HFFc6 (cell line): ENCODE measurements at places on chromosomes 3 and 15. TPM values are rescaled to one million over a fixed set of nuclear protein-coding genes. Genes with fewer than 3 reads are reported as not detected.
A peak's percentile ranks its signal among the peaks of the same experiment; 100 is the strongest.

DNA sequence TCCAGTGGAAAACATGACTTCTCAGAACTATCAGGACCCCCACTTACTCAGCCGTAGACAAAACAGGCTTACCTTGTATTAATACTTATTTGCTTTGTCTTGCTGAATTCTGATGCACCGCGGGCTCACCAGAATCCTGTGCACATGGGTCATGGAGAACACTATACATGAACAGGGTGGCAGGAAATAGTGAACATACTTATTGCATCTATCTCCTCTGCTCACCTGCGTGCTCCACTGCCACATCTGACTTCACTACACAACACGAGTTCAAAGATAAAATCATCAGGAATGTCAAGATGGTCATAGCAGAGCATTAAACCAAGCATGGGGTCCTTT lies 10.7 kb upstream of the MAPK6 start:
- H3K4me3 ChIP-seq: no peak overlapping the region
- H3K27ac ChIP-seq: no peak overlapping the region
- H3K27me3 ChIP-seq: no peaks in the 10 kb centered on the region; the same call in none of the 2 replicates
- H3K36me3 ChIP-seq: no peaks in the 10 kb centered on the region
- no peak for DNase-seq

GRCh38 chr3:171770689-171771620 lies 39.3 kb downstream of the PLD1 start:
- no peaks in the 10 kb centered on the region for H3K27me3 ChIP-seq
- peak; percentile 70 for DNase-seq
- peak overlapping the region; percentile 95 for H3K4me3 ChIP-seq

DNA sequence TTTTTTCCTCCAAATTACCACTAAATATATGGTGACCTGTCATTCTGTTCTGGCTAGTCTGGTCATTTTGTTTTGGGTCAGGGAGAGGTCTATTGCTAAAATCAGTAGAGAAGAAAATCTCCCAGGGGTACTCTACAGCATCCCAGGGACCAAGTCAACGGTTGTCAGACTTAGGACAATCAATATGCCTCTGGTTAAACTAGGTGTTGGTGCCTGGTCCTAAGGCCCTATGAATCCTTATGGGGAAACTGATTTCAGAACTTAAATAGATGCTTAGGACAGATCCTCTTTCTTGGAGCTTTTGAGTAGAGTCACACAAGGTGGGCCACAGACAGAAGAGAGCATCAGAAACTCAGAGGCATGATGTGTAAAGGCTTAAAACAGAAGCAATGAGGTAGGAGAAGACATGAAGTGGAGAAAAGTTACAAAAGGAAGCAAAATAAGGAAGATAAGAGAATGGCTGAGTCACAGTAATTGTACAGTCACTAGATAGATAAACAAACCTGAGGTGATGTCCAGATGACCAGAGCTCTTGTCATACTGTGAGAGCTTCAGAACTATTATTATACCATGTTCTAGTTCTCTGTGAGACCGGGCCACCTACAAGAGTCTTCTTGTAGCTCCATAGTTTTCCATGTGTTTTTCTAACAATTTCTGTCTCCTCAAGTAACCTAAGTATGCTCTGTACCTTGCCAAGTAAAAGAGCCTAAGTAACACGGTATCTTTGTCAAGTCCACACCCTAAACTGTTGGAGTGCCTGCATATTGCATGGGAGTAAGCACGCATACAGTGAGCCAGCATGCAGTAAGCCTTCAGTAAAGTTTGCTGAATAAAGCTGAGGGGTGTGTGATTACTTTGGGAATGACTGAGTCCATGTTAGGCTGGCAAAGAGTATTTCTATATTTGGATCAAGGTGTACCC lies 44.6 kb upstream of the LEKR1 start:
- no peaks in the 10 kb centered on the region for H3K27me3 ChIP-seq
- H3K27ac ChIP-seq: peak overlapping the region; percentile 89
- H3K4me1 ChIP-seq: peaks cover 76% of the 10 kb centered on the region
- H3K36me3 ChIP-seq: no peaks in the 10 kb centered on the region

The TRIM42 gene
- not detected in 2 replicates for total RNA-seq

The CCDC51 gene
- 10.6 to 12.1 TPM (median 11.4 TPM) in 3 replicates for total RNA-seq

DNA sequence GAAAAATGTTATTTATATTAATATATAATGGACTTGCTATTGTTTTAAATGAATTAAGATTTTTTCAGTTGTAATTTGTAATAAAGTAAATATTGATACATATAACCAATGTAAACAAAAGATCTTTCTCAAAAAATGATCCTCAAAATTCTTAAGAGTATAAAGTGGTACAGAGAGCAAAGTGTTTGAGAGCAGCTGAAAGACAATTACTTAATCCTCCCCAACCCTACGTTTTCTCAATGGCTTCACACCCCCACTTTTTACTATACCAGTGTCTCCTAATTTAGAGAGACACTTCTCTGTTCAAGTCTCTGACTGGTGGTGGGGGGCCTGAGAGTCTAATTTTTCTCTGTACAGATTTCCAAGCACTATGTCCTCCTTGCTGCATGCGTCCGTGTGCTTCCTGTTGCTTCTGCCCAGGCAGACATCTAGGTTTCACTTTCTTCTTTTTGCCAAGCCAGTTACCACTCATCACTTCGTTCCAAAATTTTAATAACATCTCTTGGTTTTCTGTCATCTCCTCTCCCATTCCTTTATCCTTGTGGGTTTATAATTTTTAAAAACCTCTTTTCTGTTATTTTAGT lies 276.3 kb upstream of the DNAJC19 start:
- H3K36me3 ChIP-seq: no peaks in the 10 kb centered on the region
- no peaks in the 10 kb centered on the region for H3K27me3 ChIP-seq
- no peak overlapping the region for H3K27ac ChIP-seq
- peak overlapping the region; percentile 47 for H3K4me3 ChIP-seq
- no peak for DNase-seq

DNA sequence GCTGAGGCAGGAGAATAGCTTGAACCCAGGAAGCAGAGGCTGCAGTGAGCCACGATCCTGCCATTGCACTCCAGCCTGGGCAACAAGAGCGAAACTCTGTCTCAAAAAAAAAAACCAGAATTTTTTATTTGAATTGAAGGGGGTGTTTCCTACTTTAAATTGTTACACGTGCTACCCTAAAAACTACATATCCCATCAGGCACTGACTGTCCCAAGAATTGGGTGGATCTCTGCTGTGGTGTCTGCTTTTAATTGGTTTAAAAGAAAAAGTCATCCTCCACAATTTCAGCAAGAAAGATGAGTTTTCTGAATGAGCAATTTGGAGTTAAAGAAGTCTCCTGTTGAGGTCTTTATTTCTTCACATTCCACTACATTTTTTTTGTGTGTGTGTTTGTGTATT lies 2.1 kb downstream of the PDIA3 start:
- peak overlapping the region; percentile 95 for H3K4me3 ChIP-seq
- no peak for DNase-seq
- peaks cover 25% of the 10 kb centered on the region for H3K4me1 ChIP-seq
- no peaks in the 10 kb centered on the region for H3K27me3 ChIP-seq

- H3K4me3 ChIP-seq: peak overlapping the region; percentile 95
- peak; percentile 78 for DNase-seq
- H3K36me3 ChIP-seq: peaks cover 32% of the 10 kb centered on the region
- peaks cover 52% of the 10 kb centered on the region for H3K4me1 ChIP-seq
Measured at GRCh38 chr3:172040078-172040980, 951 bp downstream of the FNDC3B start.

DNA sequence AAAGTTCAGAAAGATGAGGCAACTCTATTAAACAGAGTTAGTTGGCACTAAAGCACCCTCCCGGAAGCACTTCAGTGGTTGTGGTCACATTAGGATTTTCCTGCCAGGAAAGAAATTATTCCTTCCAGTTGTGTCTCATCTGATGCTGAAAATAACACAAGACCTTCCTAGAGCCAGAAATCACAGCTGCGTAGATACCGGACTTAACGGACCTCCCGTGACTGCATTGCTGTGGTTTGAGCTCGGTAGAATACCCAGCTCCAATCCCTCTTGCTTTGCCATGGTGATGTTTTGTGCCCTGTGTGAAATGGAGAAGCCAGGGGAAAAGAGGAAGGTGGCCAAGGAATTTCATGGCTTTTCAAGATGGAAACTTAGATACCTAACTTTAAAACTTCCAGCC lies 215.0 kb upstream of the IGF1R start:
- no peak for DNase-seq
- H3K27me3 ChIP-seq: peaks cover 25% of the 10 kb centered on the region
- H3K36me3 ChIP-seq: no peaks in the 10 kb centered on the region
- H3K27ac ChIP-seq: no peak overlapping the region

DNA sequence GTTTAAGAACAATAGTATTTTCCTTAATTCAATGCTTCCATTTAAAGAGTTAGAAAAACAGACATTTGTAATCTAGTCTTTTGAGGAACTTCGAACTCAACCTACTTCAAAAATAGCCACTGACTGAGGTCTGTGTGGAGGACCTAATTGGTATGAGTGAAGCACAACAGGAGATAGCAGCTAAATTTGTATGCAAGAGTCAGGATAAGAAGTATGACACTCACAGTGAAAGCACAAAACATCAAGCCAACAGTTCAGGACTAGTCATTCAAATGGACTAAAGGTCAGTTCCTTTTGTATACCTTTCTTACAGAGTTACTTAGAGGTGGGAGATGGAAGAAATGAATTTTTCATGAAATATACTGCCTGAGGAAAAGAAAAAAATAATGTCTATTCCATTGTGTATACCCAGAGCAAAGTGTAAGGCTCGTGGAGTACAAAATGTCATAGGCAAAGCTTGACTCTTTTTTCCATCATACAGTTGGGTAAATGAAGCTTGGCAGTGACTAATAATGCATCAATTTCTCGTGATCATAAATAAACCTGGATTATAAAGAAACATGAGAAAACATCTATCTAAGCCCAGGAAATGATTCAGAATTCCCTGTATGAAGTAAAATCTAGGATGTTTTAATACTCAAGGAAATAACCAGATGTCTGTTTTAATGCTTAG lies 1005.2 kb upstream of the CADM2 start:
- H3K27ac ChIP-seq: no peak overlapping the region
- H3K4me1 ChIP-seq: no peaks in the 10 kb centered on the region
- no peak overlapping the region for H3K4me3 ChIP-seq
- no peak for DNase-seq
- no peaks in the 10 kb centered on the region; the same call in 1 of the 2 replicates for H3K27me3 ChIP-seq
- no peaks in the 10 kb centered on the region for H3K36me3 ChIP-seq

The EFCC1 gene
- not detected in 2 replicates for total RNA-seq

- no peak overlapping the region for H3K27ac ChIP-seq
- H3K36me3 ChIP-seq: peaks cover 25% of the 10 kb centered on the region
- peaks cover 45% of the 10 kb centered on the region for H3K4me1 ChIP-seq
- H3K4me3 ChIP-seq: no peak overlapping the region
Measured at GRCh38 chr15:57165992-57166391, 210.3 kb upstream of the CGNL1 start.

DNA sequence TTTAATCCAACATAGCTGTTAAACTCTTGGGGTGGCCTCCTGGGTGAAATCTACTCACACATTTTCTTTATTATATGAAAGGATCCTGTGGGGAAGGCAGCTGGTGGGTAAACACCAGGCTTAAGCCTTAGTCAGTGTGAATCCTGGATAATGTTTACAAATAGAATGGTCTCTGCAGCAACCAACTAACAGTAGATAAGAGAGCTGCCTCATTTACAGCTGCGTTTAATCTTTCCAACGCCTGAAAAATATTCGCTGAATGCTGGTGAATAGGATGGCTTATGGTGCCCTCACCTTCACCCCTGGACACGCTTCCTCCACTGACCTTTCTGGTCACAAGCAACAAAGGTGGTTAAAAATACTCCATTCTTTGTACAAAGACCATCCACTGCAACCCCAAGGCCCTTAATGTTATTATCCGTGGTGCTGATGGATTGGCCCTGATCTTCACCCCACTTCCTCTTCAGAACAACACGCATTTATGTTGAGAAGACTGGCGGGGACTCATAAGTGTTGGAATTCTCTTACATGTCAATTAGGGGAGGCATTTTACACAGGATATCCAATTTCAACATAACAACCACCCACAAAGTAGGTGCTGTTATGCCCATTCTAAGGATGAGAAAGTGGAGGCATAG lies 120.0 kb upstream of the FRMD4B start:
- no peak overlapping the region for H3K27ac ChIP-seq
- H3K4me1 ChIP-seq: no peaks in the 10 kb centered on the region

DNA sequence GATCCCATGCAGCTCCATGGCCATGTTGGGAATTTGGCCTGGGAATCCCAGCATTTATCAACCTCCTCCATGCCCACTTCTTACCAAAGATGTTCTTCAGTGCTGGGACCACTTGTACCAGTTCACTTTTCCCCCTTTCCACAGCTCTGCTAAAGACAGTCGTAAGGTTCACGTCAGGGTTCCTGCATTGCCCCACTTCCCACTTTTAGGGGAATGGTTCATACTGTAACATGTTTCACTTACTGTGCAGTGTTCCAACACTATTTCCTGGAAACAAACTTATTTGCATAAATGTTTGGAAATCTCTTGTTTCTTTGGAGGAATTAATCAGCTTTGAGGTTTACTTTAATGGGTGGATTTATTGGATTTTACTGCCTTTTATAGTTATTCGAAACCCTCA lies 17.0 kb downstream of the APH1B start:
- DNase-seq: no peak
- H3K4me1 ChIP-seq: peaks cover 53% of the 10 kb centered on the region
- H3K36me3 ChIP-seq: peaks cover 56% of the 10 kb centered on the region
- peaks cover 2% of the 10 kb centered on the region for H3K27me3 ChIP-seq
- H3K27ac ChIP-seq: 0 out of 2 replicates have a peak overlapping the region, but pooled peaks have one; percentile 24

GRCh38 chr15:78222745-78223395 lies 11.5 kb downstream of the ACSBG1 start:
- H3K36me3 ChIP-seq: no peaks in the 10 kb centered on the region
- peaks cover 26% of the 10 kb centered on the region for H3K27me3 ChIP-seq
- H3K4me3 ChIP-seq: no peak overlapping the region
- H3K27ac ChIP-seq: no peak overlapping the region

- peaks cover 13% of the 10 kb centered on the region for H3K4me1 ChIP-seq
- H3K36me3 ChIP-seq: no peaks in the 10 kb centered on the region
- H3K27ac ChIP-seq: no peak overlapping the region
- no peak for DNase-seq
- H3K27me3 ChIP-seq: no peaks in the 10 kb centered on the region; the same call in 1 of the 2 replicates
Measured at GRCh38 chr3:170680593-170680992, 94.7 kb upstream of the SLC7A14 start.

The ZNF385D gene
- 4.4 to 9.4 TPM (median 5.9 TPM) in 3 replicates for total RNA-seq

DNA sequence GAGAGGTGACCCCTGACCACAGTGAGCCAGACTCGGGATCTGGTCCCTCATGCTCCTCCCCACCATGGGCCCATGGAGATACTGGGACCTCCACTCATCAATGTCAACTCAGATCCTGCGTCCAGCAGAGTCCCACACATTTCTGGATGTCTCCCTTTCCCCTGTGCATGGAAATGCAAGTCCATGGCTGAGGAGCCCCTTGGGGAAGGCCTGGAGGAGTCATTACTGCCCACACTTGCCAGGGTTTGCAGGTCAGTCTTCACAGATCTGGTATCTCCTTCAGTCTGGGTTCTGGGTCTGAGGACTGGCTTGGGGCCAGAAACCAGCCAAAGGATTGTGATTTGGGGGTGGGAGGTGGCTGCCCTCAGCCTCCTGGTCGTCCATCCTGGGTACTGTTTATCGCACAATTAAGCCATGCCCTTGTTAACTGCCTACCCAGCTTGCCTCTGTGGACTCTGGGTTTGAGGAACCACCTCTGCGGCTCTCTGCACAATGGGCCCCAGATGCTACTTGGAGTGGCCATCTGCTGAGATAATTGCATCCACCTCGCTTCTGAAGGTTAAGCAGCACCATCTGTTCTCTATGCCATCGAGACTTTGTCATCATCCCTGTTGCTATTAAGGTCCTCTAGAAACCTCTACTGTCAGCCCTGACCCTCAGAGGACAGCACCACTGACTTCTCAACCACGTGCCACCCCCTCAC lies 49.9 kb upstream of the KLF13 start:
- no peak overlapping the region for H3K4me3 ChIP-seq
- peaks cover 26% of the 10 kb centered on the region for H3K27me3 ChIP-seq
- no peaks in the 10 kb centered on the region for H3K36me3 ChIP-seq

The TEX55 gene
- total RNA-seq: not detected in 3 replicates

The C3orf22 gene
- total RNA-seq: not detected in 3 replicates

The SNX22 gene
- total RNA-seq: 0.11 to 0.18 TPM (median 0.17 TPM) in 3 replicates

- H3K4me3 ChIP-seq: no peak overlapping the region
- DNase-seq: no peak
- no peaks in the 10 kb centered on the region for H3K4me1 ChIP-seq
Measured at GRCh38 chr3:54600441-54601204, 327.2 kb downstream of the LRTM1 start.
